ENCODE measurements at places on chromosomes 2 and 18.

DNA sequence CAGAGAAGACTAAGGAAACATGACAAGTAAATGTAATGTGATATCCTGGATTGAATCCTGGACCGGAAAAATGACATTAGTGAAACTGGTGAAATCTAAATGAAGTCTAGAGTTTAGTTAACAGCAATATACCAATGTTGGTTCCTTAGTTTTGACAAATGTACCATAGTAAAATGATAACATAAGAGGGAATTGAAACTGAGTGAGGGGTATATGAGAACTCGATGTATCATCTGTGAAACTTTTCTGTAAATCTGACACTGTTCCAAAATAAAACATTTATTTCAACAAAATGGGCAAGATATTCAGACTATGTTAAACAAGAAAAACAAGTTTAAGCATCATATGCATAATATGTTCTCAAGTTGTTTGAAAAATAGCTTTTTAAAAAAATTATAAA lies 63.8 kb downstream of the OLA1 start:
- no peak for DNase-seq

GRCh38 chr2:27014771-27015433 lies 17.9 kb upstream of the TMEM214 start:
- no peak for DNase-seq

- DNase-seq: no peak
These were observed 5.2 kb downstream of the UGT1A7 start for GRCh38 chr2:233686928-233687327.

DNA sequence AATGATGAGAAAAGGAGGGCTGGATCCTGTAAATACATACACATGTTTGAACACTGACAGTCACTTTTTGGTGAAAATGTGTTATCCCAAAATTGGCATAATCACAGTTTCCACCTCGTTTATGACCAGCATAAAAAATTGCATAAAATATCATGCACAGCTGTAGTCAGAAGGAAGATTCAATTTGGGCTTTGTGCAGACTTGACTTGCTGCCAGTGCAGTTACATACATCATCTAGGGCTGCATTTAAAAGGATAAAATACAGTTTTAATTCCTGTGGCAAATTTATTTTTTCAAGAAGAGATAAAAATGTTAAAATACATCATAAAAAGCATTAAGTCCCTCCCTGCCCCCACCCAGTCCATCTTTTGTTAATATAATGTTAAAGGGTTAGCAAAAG lies 103.8 kb downstream of the VWC2L start:
- DNase-seq: no peak

DNA sequence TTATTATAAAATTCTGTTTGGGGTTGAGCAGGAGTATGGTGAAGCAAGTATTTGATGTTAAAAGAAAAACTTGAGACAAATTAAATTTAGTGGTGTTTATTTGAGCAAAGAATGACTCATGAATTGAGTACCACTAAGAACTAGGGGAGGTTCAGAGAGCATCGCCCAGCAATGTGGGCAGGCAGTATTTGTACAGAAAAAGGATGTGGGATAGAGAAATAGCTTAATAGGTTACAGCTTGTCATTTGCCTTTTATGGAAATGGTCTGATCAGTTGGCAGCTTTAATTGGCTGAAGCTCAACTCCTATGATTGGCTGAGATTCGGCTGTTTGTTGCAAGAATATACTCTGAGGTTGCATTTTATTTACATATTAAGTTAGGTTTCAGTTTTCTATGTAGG lies 68.2 kb downstream of the LRATD1 start:
- no peak for DNase-seq

DNA sequence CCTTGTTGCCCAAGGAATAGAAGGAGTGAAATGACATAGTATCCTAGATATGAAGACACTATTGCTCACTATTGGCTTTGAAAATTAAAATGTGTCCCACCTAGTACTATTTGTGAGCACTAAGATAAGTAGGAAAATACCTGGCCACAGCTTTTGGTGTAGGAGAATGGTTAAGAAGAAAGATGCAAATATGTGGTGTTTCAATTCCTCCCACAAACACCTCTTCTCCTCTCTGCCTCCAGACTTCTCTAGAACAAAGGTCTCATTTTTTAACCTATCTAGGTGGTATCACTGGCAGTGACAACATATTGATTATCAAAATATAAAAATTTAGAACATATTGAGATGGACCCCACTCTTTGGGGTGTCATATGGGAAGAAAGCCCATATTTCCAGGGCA lies 929.9 kb upstream of the FANCL start:
- no peak for DNase-seq

DNA sequence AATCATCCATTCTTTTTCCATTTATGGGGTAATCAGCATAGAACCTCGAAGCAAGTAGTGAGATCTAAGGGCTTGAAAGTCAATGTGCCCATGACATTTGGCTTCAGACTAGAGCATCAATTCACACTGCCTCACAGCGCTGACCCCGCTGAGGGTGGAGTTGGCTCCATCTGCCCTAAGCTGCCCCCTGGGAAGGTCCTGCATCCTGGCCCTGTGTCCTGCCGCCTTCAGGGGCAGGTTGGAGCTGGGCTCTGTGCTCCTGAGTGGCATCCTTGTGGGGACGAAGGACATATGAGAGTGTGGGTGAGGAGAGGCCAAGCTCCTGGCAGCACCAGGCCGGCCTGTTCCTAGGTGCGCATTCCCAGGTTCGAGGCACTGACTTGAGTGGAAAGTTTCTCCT lies 249.4 kb downstream of the FHOD3 start:
- no peak for DNase-seq

DNA sequence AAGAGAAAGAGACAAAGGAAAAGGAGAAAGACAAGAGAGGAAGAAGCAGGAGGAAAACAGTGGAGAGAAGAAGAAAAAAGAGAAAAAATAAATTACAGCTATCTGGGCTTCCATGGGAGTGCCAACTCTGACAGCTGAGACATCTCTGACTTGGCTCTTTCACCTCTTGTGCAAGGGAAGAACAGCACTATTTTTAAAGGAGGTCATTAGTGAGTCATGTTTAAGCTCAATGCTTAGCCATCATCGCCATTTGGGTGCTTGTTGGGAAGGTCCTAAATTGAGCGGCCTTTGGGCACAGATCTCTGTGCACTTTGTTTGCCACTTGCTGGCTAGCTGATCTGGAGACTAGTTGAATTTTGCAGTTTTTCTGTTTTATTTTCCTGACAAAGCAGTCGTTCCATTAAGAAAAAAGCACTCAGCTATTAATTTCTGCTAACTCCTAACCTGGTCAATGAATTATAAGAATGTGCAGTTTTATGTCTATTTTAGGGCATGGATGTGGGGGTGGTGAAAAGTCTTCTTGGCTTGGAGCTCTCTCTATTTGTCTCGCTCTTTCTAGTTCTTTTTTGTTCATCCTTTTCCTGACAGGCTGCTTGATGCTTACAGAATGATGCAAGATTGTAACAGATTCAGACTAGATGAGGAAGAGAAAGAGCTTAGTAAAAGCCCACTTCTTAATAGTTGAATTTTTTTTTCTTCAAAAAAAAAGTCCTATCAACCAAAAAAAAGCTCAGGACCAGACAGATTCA lies 231.5 kb downstream of the SLC8A1 start:
- DNase-seq: no peak

DNA sequence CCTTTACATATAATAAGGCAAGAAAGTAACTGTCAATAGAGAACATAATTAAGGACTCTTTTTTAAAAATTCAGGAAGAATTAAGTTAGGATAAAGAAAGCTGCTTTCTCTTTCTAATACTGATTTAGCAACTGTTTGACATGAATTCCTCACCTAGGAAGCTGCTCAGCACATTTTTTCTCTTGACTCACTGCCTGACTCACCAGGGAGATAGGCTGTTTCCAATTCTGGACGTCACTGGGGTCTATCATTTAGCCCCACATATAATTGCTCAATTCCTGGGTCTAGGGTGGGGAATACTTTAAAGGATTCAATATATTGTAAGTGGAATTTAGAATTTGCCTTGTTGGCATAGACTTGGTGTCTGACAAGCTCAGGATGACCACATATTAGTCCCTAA lies 50.8 kb upstream of the UGP2 start:
- DNase-seq: no peak

DNA sequence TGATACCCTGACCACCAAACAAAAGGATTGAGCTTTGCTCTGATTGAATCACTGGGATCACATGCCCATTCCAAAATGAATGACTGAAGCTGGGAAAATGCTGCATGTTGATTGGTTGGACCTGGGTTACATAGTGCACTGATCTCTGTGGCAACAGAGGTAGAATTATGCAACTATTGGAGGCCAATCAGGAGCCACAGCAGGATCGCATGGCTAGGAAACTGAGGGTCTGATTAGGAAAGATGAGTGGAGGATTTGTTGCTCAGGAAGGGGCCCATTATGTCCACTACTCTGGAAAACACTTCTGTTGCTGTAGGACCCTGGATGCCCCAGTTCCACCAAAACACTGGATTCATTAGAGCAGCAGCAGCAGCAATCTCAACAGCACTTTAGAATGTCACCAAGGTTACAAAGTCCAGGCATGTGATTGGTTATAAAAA lies 25.9 kb upstream of the SGPP2 start:
- DNase-seq: no peak

GRCh38 chr18:987325-988186 lies 82.9 kb downstream of the ADCYAP1 start:
- DNase-seq: no peak

GRCh38 chr2:202822411-202822810 lies 49.2 kb downstream of the ICA1L start:
- DNase-seq: no peak

GRCh38 chr2:119431155-119431975 lies at the start of gene TMEM37:
Gene TMEM37, plus strand, starts transcription at chr2:119431854. Its CDS starts 50 bp downstream, at chr2:119431904.
- DNase-seq: no peak

- DNase-seq: no peak
These were observed 46.9 kb upstream of the TAF1B start for GRCh38 chr2:9796056-9797010.

GRCh38 chr18:75066936-75067335 lies 142.0 kb downstream of the PTGR3 start:
- peak; percentile 29 for DNase-seq

DNA sequence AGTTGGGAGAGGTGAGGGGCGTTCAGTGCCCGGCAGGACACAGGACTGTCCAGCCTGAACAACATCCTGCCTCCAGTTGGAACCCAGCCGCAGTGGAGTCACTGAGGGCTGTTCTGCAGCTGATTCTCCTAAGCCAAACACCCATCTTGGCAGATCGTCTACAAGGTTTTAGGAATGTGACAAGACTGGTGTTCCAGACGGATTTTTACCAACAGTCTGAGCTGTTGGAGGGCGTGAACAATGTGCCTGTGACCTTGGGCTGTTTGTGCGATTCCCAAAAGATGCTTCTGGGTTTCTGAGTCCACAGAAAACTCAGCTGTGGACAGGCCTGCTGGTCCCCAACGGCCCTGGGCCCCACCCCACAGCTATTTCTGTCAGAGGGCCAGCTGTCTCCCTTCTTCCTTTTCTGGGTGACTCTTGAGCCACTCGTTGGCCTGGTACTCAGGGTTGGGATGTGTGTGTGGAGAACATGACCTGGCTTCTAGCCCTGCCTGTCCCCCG lies 5.7 kb downstream of the LRRFIP1 start:
- DNase-seq: no peak

DNA sequence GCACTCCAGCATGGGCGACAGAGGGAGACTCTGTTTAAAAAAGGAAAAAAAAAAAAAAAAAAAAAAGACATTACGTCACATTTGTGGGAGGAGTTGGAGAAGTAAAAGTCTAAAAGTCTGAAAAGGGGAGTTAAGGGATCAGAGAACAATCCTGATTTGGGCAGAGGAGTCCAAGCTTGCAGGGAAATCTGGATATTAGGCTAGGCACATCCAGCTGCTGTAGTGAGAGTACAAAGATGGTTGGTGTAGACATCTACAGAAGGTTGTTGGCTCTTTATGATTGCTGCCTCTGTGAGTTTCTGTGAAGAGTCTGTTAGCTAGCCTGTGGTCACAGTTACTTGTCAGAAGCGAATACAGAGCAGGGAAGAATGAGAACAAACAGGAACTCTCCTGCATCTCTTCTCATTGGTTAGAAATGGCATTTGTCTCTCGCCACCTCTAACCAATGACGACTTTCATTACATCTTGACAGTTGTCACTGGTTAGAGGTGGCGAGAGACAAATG lies 3.3 kb upstream of the OSBPL6 start:
- DNase-seq: peak; percentile 19

GRCh38 chr18:6876641-6877041 lies 147.1 kb downstream of the ARHGAP28 start:
- DNase-seq: no peak

DNA sequence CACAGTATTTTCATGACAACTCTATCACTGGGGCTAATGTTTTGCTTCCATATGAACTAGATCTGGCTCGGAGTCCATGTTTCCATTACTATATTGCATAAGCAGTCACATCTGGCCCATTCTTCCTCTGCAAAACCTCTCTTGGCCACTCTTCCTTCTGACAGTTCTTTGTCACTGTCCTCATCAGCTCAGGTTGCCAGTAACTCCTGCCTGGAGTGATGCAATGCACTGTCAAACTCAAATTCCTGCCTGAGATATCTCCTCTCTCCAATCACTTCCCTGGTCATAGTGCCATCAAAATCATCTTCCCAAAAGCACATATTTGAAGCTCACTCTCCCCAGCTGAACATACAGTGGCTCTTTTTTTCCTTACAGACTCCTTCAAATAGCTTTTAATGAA lies 66.1 kb downstream of the COLEC12 start:
- no peak for DNase-seq

- DNase-seq: no peak
These were observed 149.0 kb downstream of the DSEL start for GRCh38 chr18:67367540-67367939.

DNA sequence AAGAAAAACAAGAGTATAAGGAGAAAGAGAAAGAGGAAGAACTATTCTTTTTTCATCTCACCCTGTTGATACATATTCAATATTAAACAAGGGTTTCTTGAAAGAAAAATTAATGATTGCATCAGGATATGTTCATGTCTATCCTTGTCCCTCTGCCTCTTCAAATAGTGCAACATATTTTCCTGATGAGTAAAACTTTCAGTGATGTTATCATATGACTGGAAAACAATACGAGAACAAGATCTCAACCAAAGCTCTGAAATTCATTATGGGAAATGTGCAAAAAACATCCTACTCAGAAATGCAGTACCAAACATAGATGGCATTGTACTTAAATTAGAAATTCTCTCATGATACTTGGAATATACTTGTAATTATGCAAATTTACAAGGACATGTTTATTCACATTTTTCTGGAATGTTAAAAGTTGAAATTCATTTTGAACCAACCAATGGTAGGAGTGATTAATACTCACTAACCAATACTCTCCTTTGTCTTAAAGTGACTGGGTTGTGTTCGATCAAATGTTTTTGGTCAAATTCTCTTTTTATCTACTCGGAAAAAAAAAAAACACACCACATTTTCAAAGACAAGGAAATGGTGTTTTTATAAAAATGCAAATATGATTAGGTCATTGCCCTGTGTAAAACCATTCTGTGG lies 148.9 kb upstream of the GULP1 start:
- DNase-seq: no peak

- DNase-seq: no peak
These were observed 602.9 kb downstream of the ARHGAP15 start for GRCh38 chr2:143732076-143732475.

DNA sequence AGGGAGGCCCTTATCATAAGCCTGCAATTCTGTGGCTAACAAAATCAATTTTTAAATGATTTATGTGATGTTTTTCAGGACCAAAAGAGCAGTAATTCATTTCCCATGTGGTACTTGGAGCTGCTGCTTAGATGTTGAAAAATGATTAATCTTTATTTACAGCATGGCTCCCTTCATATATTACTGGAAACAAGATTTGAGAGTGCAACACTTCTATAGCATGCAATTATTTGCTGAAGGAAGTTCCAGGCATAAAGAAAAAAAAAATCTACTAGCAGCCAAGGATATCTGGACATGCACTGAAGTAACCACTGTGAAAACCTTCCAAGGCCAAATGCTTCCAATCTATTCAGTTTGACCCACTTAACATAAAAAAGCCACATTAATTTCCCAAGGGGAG lies 186.3 kb downstream of the SLC8A1 start:
- DNase-seq: no peak

All from CD4-positive, alpha-beta T cell treated with Interleukin-1 beta for 1 hour (primary cell).